Astrocyte of the cerebellum (primary cell): ENCODE measurements at places on chromosomes 12 and 14.

DNA sequence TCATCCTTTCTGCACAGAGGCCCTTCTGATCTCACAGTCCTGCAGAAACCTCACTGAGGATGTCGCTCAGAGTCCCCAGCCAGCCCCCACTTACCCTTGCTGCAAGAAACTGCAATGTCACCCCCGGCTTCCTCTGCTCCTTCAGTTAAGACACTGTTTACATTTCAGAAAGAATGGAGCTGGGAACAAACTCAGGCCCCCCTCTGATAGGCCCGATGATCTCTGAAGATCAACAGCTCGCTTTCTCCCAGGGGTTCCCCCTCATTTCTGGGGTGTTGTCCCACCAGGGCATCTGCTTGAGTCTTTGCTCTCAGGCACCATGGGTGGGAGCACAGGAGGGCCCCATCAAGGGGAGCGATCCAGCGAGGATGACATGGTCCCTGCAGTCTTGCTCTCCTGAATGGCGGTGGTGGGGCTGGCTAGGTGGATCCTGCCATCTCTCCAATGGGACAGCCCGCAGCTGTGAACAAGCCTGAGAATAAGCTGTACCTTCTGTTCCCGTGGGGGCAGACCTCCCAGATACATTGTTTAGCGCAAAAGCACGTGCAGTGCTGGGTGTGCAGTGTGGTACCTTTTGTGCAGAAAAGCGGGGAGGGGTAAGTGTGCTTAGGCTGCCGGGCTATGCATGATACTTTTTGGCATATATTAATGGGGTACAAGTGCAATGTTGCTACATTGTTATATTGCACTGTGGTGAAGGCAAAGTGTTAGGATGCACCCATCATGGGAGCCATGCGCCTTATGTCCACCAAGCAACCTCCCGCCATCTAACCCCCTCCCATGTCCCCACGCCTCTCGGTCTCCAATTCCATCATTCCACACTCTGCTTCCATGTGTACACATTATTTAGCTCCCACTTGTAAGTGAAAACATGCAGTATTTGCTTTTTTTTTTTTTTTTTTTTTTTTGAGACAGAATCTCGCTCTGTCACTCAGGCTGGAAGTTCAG, 6.7 kb upstream of the NCOR2 start:
- DNase-seq: no peak

DNA sequence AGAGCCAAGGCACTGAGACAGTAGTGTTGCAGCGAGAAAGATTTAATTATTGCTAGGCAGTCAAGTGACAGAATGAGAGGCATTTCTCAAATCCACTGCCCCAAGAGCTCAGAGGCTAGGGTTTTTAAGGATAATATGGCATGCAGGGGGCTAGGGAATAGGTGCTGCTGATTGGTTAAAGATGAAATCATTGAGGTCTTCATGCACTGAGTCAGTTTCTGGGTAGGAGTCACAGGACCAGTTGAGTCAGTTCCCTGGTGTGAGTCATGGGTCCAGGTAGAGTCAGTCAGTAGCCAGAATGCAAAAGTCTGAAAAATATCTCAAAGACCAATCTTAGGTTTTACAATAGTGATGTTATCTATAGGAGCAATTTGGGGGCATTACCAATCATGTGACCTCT, 323.8 kb downstream of the RGS6 start:
- no peak for DNase-seq

DNA sequence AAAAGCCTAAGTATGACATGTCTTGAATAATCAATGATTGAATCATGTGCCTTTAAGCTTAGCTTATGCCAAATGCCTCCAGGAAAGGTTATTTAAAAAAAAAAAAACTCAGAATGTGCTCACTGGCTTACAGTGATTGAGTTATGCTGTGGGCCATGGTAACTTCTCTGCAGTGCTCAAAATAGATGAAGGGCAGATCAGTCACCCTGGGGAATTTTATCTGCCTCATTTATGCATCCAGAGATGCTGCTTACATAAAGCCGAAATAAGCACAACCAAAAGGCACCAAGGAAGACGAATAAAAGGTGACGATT, 118.7 kb upstream of the MDM1 start:
- DNase-seq: no peak

DNA sequence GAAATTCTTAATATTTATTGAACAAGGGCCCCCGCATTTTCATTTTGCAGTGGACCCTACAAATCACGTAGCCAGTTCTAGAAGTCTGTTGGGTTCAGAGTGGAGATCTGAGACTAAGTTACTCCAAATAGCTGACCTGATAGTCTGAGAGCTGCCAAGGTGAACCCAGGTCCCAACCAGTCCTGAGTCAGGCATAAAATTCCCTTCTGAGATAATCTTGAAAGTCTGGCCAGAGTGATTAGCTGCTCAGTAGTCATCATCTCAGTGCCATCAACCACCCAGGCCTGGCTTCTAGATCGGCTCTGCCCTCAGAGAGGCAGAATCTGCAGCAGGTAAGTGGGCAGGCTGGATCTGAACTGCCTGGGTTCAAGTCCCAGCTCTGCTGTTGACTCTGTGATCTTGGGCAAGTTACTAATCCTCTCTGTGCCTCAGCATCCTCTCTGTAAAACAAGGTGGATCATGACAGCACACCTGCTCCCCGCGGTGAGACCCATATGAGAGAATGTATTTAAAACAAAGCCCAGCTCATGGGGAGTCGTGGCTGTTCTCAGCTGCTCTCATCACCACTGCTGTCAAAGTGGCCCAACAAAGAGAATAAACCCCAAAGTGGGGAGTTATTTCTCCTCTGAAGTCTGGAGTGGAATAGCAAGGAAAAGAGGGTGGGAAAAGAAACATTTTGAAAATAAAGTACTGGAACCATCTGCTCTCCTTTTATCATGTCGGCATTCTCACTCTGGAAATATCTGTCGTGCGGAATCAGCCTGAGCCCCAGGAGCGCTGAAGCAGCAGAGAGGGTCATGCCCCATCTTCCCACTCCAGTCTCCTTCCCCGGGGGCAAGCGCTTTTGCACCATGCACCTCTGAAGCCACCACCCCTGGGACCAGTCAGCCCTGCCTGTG, 193.3 kb downstream of the DPF3 start:
- DNase-seq: no peak

GRCh38 chr14:102857444-102857843, 65.0 kb upstream of the AMN start:
- DNase-seq: no peak

- DNase-seq: no peak
Observed at GRCh38 chr14:65357113-65357512, 55.4 kb upstream of the FUT8 start.

- peak; percentile 71 for DNase-seq
Observed at GRCh38 chr14:73785834-73786635, 65.6 kb upstream of the PTGR2 start.

GRCh38 chr12:132305991-132306884, 23.2 kb downstream of the GALNT9 start:
- no peak for DNase-seq

DNA sequence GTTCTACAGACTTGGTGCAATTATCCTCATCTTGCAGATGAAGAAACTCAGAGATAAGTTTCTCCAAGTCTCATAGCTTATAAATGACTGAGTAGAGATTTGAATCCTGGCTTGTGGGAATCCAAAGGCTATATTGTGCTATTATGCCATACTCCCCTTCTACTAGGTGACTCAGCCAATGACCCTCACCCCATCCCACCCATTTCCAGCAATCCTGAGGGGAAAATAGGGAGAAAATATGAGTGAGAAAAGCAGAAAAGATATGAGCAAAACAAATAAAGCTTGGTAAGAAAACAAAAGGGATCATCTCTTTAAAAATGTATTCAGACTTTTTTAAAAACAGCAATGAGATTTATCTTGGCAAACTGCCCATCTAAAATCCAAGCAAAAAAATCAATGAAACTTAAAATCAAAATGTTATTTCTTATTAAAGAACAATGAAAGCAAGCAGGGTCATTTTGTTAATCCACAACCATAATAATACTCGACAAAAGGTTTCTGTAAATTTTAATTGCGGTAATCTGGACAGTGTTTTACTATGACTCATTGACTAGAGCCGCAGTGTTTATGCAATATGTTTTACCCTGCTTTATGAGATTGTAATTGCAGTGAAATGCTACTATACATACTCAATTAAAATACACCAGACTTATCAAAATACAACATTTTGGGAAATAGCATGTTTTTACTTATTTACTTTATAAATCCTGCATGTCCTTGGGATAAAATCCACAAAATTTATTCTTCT, 13.1 kb upstream of the LGR5 start:
- no peak for DNase-seq

- no peak for DNase-seq
Observed at GRCh38 chr14:92252323-92252722, 70.6 kb upstream of the SLC24A4 start.

- DNase-seq: no peak
Observed at GRCh38 chr12:27560126-27560525, 36.1 kb downstream of the PPFIBP1 start.

DNA sequence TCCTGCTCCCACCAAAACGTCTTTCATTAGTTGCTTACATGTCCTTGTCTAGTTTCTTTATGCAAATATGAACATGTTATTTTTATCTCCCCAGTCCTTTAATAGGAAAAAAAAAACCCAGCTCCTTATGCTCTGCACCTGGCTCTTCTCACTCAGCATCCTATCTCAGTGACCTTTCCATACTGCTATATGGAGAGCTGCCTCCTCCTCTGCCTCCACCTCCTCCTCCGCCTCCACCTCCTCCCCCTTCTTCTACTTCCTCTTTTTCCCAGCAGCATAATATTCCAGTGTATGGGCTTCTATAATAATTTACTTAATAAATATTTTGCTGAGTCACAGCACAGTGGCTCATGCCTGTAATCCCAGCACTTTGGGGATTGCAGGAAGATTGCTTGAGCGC, 31.5 kb downstream of the ABCB9 start:
- no peak for DNase-seq

- DNase-seq: no peak
Observed at GRCh38 chr12:74581439-74581838, 43.8 kb downstream of the ATXN7L3B start.

GRCh38 chr12:97764700-97765099, 302.1 kb downstream of the RMST start:
- no peak for DNase-seq

DNA sequence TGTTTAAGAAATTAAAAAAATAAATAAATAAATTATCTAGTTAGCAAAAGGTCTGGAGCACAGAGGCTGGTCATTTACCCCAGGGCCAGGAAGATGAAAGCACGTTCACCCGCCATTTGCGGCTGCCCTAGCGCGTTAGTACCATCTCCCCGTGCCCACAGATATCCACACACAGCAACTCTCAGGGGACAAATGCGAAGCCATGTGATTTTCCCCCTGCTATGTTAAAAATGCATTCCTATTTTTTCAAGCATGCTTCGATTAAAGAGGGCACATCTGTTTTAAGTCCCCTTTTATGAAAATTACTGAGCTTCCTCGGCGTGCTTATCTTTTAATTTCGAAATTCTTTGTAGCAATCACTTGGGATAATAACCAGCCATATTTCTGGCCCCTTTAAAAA, 56.9 kb upstream of the PIWIL1 start:
- DNase-seq: no peak

- DNase-seq: no peak
Observed at GRCh38 chr14:63904724-63905123, 51.9 kb downstream of the SYNE2 start.

DNA sequence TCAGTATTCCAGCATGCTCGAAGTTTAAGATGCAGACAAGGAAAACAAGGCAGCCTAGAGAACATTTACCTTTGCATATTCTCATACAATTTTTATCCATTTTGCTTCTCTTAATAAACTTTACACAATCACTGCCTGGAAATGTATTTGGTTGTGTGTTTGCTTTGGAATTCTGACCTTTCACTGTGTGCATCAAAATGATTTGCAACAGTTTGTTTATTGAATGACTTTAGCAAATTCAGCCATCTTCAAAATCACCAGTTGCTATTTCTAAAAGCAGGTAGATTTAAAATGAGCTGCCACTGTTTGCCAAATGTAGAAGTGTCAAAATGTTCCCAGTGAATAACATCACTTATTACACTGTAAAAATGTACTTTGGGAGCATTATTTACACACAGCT, 669.9 kb downstream of the SLC16A7 start:
- no peak for DNase-seq
